Activated CD8-positive, alpha-beta T cell treated with anti-CD3 and anti-CD28 coated beads for 36 hours (primary cell): ENCODE measurements at places on chromosomes 16 and 17. TPM values are rescaled to one million over a fixed set of nuclear protein-coding genes. Genes with fewer than 3 reads are reported as not detected.

GRCh38 chr16:23679274-23679985 lies 741 bp downstream of the PLK1 start:
- DNase-seq, result peak; percentile 46

CEMP1 gene
- not detected for total RNA-seq

KPNA2 gene
- 180 TPM for total RNA-seq

DNA sequence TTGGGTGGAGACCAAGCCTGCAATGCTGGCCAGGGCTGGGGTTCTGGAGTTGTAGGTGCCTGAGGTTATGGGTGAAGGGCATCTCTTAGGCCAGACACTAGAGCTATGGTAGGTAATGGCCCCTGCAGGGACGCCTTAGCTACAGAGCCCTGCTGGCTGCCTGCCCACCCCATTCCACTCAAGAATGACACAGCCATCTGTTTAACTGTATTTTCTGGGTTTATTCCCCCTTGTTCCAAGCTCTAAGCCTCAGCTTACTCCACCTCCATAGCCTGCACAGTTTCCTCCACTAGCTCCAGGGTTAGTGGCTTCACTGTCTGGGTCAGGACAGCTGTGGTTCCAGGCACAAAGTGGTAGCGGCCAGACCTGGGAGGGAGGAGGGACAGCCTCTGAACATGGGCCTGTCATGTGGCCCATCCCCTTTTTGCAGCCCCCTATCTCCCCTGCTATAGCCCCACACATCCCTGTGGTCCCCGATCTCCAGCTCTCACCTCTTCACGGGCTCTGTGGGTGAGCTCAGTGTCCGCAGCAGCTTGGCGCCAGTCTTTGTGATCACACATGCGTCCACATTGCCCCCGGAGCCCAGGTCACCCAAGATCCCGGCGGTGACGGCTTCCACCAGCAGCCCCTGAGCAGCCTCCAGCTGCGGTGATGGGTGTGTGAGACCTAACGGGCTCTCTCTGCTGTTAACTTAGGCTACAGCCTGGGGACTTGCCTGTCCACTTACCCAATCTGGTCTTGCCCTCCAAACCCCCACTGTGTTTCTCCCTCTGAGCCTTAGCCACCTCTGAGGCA lies 2.1 kb downstream of the PSMB10 start:
- DNase-seq, result no peak

GRCh38 chr17:7183433-7184090 lies 4.4 kb upstream of the ASGR1 start:
- no peak for DNase-seq

GRCh38 chr16:88200896-88201185 lies 181.9 kb upstream of the ZNF469 start:
- no peak for DNase-seq

- DNase-seq, result no peak
Observed at GRCh38 chr16:47056688-47057629, 83.5 kb upstream of the DNAJA2 start.

RFFL gene
- 12.0 TPM for total RNA-seq

- DNase-seq, result no peak
Observed at GRCh38 chr17:28900986-28901726, 1.7 kb downstream of the DHRS13 start.

EPN3 gene
- total RNA-seq, result not detected

CHD9NB gene
- 0.16 TPM for total RNA-seq

DNA sequence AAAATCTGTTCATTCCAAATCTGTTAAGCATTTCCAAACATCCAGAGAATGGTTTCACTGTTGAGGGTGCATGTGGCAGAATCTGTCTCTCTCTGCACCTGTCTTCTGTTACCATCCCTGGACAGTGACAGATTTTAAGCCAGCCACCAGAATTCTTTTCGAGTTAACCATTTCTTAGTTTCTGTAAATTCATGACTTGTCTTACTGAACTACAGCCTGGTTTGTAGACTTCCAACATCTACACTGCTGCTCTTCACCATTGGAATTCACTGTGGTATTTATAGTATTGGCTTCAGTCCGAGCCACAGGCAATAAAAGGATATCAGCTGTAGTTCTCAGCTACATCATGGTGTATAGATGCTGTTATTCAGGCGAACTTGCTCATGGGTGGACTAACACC lies 47.6 kb downstream of the GOSR1 start:
- DNase-seq, result no peak

DNA sequence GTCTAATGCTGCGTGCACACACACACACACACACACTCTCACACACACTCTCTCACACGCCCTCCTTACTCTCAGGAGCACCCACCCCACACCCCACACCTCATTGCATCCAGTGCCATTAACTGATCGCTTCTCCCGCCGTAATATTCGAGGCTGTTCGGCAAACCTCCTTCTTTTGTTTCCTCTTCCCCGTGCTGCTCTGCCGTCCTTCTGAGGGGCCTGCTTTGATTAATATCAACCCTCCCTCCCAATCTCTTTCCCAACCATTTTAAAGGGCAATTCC lies 156.2 kb upstream of the TNRC6C start:
- no peak for DNase-seq

DNA sequence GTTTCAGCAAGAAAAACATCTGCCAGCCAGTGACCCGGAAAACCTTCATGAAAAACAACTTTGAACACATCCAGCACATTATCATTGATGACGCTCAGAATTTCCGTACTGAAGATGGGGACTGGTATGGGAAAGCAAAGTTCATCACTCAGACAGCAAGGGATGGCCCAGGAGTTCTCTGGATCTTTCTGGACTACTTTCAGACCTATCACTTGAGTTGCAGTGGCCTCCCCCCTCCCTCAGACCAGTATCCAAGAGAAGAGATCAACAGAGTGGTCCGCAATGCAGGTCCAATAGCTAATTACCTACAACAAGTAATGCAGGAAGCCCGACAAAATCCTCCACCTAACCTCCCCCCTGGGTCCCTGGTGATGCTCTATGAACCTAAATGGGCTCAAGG lies 22.2 kb downstream of the SLFN5 start:
- DNase-seq, result no peak

EFNB3 gene
- total RNA-seq, result not detected

- peak; percentile 64 for DNase-seq
Observed at GRCh38 chr16:53549970-53550690, 47.1 kb upstream of the AKTIP start.

DNA sequence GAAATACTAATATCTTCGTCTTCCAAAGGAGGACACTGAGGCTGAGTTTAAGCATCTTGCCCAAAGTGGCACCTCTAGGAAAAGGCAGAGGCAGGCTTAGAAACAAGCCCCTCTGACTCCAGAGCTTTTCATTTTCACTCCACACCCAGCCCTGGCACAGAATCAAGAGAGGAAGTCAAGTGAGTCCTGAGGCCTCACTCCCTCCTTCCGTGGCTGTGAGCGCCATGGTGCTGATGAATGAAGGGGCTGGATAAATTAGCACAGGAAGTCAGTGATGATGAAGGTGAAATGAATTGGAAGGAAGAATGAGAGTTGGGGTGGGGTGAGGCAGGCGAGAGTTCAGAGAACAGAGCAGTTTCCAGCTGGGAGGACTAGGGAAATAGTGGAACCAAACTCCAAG lies 179.3 kb downstream of the TMEM132E start:
- no peak for DNase-seq

DNA sequence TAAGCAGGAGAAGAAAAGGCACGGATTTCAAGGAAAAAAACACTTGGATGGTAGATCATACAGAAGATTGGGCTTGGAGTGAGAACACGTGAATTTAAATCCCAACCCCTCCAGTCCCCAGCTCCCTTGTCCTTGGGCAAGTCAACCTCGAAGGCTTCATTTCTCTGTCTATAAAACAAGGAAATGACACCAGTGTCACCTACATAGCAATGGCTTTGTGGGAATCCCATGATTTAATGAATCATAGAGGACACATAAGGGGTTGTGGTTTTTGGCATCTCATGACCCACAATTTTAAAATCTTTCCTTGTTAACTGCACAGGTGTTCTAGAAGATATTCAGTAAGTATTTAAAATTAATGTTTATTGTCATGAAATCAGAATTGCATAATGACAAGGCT lies 8.2 kb upstream of the CCL2 start:
- no peak for DNase-seq

DNA sequence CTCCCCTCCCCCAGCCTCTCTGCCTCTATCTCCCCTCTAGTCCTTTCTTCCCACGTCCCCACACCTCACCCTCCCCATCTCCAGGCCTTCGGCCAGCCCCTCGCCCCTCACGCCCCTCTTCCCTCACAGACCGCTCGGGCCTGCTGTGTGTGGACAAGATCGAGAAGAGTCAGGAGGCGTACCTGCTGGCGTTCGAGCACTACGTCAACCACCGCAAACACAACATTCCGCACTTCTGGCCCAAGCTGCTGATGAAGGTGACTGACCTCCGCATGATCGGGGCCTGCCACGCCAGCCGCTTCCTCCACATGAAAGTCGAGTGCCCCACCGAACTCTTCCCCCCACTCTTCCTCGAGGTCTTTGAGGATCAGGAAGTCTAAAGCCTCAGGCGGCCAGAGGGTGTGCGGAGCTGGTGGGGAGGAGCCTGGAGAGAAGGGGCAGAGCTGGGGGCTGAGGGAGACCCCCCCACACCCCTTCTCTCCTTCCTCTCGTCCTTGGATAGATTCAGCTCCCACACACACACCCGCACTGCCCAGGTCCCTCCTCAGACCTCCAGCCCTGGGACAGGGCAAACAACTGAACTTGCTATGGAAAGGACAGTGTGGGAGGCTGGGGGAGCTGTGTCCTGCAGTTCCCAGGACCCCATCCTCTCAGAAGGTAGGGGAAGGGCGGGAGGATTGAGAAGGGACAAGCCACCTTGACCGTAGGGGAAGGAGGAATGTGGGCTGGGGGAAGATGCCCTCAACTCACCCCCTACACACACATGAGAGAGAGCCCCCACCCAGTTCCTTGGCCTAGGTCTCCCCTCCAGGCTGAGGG lies 11.1 kb downstream of the NR1D1 start:
- DNase-seq, result no peak

GRCh38 chr16:28883221-28883996 lies 5.1 kb downstream of the ATP2A1 start:
- no peak for DNase-seq

- no peak for DNase-seq
Observed at GRCh38 chr17:67528751-67529436, 151.8 kb downstream of the PITPNC1 start.

SLC5A2 gene
- not detected for total RNA-seq

DNA sequence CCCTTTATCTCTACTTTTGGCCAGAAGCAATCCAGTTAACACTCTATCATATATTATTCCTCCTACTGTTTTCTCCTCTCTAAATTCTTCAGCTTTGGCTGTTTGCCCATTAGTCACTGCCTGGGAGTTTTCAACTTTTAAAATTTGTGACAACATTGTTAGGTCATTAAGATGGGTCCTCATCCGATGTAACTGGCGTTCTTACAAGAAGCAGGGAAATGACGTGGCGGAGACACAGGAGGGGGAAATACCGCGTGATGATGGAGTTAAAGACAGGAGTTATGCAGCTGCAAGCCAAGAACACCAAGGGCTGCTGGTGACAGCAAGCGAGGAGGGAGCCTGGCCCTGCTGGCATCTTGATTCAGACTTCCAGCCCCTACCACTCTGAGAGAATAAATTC lies 34.8 kb upstream of the CPHXL start:
- DNase-seq, result no peak

CLEC16A gene
- 20.4 TPM for total RNA-seq

DNA sequence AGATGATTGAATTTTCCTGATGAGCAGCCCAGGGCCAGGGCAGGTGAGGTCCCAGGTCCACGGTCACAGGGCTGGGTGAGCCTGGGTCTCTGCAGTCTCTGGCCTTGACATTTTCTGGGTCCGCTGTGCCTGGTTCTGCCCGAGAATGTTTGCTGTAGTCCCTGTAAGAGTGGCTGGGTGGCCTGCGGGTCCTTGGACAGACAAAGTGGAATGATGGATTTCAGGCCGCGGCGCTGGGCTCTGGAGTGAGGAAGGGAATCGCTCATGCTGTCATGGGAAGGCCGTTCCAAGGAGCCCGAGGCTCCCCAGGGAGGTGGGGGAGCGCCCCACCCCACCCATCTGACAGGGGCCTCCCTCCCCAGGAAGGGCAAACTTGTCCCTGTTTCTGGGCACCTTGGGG lies 153.5 kb upstream of the CIBAR2 start:
- DNase-seq, result no peak

GRCh38 chr17:9880582-9880999 lies 24.5 kb downstream of the RCVRN start:
- no peak for DNase-seq

DNA sequence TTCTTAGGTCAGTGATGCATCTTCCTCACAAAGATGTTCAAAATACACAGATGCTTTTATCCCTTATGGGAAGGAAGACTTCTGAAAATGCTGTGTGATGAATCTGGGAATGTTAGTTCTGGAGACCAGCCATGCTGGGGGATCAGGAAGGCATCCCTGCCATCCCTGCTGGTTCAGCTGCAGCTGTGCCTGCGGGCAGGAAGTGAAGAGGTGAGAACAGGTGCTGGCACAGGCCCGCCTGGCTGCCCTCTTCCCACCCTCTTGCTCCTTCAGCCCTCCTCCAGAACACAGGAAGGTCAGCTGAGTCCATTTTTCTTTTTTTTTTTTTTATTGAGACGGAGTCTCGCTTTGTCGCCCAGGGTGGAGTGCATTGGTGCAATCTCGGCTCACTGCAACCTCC lies 15.2 kb downstream of the RAB11FIP3 start:
- no peak for DNase-seq

DNA sequence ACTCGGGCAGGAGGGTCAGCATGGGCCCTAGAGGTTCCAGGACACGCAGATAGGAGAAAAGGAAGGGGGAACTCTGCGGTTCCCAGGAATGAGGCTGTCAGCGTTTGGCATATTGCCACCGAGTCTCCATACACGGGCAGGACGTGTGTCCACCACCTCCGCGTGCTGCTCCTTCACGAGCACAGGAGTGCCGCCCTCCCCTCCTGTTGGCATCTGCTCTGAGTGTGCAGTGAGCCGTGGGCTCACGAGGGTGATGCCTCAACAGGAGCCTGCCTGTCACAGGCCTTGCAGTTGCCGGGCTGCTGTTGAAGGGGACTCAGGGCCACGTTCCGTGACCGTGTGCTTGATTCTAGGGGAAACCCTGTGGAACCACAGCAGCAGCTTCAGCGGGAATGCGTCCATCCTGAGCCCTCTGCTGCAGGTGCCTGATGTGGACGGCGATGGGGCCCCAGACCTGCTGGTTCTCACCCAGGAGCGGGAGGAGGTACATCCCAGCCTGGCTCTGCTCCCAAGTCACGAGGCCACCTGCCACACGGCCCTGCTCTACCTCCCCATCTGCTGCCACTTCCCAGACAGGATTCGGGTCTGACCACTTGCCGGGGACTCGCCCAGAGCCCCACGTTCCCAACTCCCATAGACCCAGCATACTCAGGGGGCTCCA lies 14.6 kb downstream of the RGS11 start:
- DNase-seq, result no peak

- no peak for DNase-seq
Observed at GRCh38 chr16:49629851-49630250, 226.1 kb downstream of the ZNF423 start.

- peak; percentile 65 for DNase-seq
Observed at GRCh38 chr17:59361916-59362810, 30.7 kb downstream of the YPEL2 start.

- DNase-seq, result no peak
Observed at GRCh38 chr17:42680331-42680808, 1.3 kb downstream of the CCR10 start.

CA7 gene
- not detected for total RNA-seq
